Upper lobe of right lung (tissue), 1 donor: ENCODE measurements at places on chromosomes 16 and 17. TPM values are rescaled to one million over a fixed set of nuclear protein-coding genes. Genes with fewer than 3 reads are reported as not detected.

DNA sequence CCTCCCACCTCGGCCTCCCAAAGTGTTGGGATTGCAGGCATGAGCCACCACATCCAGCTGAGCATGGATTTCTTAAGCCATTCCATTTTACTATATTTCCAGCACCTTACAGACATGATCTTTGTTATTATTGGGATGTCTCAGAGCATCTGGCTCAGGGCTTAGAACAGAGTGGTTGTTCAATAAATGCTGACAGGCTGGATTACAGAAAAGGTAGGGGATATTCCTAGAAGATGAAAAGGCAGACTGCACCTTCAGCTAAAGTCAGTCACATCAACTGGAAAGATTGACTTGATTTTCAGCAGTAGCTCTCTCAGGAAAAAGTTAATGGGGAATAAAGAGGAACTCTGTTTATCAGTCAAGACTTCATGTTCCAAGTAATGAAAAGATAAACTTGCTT is 360.3 kb upstream of the ERCC4 start:
- H3K36me3 ChIP-seq: no peaks in the 10 kb centered on the region
- DNase-seq: no peak
- no peak overlapping the region for H3K27ac ChIP-seq
- no peaks in the 10 kb centered on the region for H3K4me1 ChIP-seq

GRCh38 chr17:18002171-18002570 is 29.5 kb downstream of the DRC3 start:
- no peaks in the 10 kb centered on the region for H3K27me3 ChIP-seq
- no peaks in the 10 kb centered on the region for H3K4me1 ChIP-seq
- DNase-seq: no peak
- no peaks in the 10 kb centered on the region for H3K36me3 ChIP-seq
- H3K27ac ChIP-seq: no peak overlapping the region
- H3K4me3 ChIP-seq: no peak overlapping the region

DNA sequence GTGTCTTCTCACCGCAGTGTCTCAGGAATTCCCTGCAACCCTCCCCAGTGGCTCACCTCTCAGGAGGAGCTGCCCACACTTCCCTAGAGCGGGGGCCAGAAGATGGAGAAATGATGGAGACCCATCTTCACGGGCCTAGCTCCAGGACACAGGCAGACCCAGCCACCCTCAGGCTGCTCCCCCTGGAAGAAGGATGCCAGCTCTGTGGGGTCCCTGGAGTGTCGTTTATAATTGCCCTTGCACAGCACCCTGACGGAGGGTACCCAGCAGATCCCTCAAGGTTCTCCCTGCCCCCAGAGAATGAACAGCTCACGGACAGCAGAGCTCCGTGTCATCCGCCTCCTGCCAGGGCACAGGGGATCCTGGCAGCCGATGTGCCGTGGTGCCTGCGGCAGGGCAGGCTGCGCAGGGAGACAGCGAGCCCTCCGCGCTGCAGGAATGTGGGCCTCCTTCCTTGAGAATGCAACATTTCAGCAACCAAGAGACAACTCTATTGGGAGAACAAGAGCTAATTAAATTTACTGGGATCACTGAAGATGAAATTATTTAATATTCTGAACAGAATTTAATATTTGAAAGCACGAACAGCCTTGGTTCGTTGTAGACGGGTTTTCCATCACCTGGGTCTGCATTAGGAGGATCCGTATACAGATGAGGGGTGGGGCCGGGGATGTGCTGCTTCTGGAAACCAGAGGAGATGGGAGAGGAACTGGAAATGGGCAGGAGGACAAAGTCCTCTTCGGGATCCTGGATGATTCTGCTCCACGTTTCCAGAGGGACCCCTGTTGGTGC is 21.0 kb upstream of the RBFOX3 start:
- no peaks in the 10 kb centered on the region for H3K4me1 ChIP-seq
- no peak overlapping the region for H3K27ac ChIP-seq
- H3K4me3 ChIP-seq: no peak overlapping the region
- peak; percentile 38 for DNase-seq
- H3K36me3 ChIP-seq: no peaks in the 10 kb centered on the region

- H3K27ac ChIP-seq: no peak overlapping the region
- DNase-seq: no peak
- peaks cover 14% of the 10 kb centered on the region for H3K4me1 ChIP-seq
- H3K27me3 ChIP-seq: no peaks in the 10 kb centered on the region
These were observed 6.6 kb downstream of the NPLOC4 start for GRCh38 chr17:81630274-81630673.

Gene DBNDD1
- total RNA-seq: 7.0 TPM
